ENCODE measurements at places on chromosomes 2 and 18.

DNA sequence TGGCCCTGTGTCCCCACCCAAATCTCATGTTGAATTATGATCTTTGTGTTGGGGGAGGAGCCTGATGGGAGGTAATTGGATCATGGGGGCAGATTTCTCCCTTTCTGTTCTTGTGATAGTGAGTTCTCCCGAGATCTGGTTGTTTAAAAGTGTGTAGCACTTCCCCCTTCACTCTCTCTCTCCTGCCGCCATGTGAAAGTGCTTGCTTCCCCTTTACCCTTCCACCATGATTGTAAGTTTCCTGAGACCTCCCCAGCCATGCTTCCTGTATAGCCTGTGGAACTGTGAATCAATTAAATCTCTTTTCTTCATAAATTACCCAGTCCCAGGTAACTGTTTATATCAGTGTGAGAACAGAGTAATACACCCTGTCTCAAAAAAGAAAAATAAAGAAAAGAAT is 25.5 kb downstream of the LRRFIP1 start:
- DNase-seq = no peak

GRCh38 chr2:7450833-7451190 is 533.6 kb downstream of the RNF144A start:
- DNase-seq = no peak

- DNase-seq = no peak
These were observed 59.8 kb downstream of the MOGAT1 start for GRCh38 chr2:222731201-222731621.

GRCh38 chr2:149418065-149418464 is 87.7 kb downstream of the LYPD6 start:
- no peak for DNase-seq

DNA sequence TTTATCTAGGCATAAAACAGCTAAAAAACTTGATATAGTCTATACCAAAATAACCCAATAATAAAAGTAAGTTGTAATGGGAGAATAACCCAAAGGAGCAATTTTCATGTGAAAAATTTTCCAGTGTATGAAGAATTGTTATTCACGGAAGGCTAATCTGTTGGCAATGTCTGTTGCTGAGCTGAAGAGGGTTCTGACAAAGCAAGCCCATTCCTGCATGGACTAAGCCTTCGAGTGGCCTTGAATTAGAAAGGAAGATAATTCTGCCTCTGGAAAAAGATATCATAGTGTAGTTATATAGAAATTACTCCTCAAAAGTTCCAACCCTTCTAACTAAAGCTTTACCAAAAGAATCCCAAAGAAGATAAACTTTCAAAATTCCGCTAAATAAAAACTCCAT is 101.5 kb downstream of the MAP2 start:
- DNase-seq = no peak

GRCh38 chr2:27810455-27810854 is 38.9 kb downstream of the MRPL33 start:
- DNase-seq = no peak

Data from cortex of kidney (tissue), 1 donor.